ENCODE measurements at places on chromosomes 16 and 17.

DNA sequence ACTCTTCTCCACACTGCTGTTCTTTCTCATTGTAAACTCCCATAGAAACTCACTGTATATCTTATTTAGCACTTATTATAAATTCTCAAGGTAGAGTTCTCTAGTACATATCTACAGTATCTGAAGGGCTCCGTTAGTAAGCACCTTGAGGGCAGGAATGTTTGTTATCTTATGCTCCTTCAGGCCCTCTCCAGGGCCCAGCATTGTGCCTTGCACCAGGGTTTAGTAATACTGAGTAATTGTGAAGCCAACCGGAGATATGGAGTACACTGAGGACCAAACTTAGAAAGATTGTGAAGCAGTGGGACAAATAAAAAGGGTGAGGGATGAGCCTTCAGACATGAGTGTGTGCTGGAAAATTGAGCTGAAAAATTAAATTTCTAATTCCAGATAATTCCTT lies 26.4 kb downstream of the RNF43 start:
- DNase-seq: no peak

- no peak for DNase-seq
Observed at GRCh38 chr17:47099451-47099986, 89.6 kb downstream of the CDC27 start.

- DNase-seq: no peak
Observed at GRCh38 chr17:4534515-4534914, 20.7 kb downstream of the MYBBP1A start.

DNA sequence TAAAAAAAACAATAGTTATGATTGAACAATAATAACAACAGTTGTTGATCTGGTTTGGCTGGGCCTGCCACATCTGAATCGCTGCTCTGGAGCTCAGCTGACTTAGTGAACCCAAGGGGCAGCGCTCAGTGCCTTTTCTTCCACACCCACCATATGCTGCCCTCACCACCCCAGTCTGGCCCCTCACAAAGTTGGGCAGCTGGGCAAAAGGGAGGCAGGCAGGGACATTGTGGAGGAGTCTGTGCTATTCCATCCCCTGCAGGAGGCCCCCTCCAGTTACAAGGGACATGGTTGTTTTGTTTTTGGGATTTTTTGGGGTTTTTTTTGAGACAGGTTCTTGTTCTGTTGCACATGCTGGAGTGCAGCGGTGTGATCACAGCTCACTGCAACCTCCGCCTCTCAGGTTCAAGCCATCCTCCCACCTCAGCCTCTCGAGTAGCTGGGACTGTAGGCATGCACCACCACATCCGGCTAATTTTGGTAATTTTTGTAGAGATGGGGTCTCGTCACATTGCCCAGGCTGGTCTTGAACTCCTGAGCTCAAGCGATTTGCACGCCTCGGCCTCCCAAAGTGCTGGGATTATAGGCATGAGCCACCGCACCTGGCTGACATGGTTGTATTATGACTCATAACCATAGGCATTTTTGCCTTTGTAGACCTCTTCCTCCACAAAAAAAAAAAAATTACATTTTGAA lies 8.6 kb upstream of the PECAM1 start:
- no peak for DNase-seq

- no peak for DNase-seq
Observed at GRCh38 chr16:82987767-82988166, 361.0 kb downstream of the CDH13 start.

DNA sequence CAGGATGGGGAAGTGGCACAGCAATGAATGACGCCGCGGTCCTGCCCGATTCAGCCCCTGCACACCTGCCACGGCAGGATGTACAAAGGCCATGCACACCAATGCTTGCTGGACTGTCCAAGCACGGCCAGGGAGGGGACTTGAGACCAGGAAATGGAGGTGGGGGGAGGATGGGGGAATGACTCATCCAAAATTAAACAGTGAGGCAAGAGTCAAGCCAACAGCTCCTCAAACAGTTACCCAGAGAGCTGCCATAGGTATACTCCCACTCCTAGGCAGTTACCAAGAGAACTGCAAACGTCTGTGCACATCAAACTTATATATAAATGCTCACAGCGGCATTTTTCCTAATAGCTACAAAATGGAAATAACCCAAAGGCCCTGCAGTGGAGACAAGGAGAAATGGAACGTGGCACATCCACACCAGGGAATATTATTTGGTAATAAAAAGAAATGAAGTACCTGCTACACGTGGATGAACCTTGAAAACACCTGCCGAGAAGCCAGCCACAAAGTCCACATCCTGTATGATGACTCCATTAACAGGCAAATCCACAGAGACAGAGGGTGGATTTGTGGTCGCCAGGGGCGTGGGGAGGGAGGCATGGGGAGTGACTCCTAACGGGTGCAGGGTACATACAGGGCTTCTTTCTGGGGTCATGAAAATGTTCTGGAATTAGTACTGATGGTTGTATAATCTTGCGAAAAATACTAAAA lies 54.1 kb downstream of the VAC14 start:
- peak; percentile 24 for DNase-seq

- DNase-seq: no peak
Observed at GRCh38 chr17:15119968-15120367, 145.2 kb downstream of the PMP22 start.

DNA sequence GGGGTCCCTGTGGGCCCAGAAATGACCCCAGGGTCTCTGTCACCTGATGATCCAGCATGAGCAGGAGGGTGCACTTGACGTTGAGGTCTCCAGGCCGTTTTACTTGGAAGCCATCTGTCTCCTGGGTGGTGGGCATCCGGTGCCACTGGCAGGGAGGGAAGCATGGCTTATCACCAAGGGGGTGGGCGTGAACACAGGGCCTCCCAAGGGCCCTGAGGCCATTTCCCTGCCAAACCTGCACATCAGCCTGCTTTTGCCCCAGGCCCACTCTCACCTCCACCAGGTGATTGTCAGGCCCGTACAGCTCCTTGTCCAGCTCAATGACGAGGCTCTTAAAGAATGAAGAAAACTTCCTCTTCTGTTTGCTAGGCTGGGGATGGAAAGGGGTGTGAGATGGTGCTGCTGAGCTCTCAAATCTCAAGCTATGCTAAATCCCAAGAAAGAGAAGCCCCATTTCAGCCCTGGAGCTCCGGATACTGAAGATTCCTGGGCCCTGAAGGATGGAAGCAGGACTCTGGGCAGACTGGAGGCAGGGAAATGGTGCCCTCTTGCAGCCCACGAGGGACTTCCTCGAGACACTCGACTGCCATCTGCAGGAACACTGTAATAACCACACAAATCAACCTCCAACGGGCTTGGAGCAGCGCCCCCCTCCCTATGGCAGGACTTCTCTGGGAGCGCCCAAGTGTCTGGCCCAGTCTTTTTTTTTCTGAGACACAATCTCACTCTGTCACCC lies 7.1 kb upstream of the FTSJ3 start:
- peak; percentile 64 for DNase-seq

DNA sequence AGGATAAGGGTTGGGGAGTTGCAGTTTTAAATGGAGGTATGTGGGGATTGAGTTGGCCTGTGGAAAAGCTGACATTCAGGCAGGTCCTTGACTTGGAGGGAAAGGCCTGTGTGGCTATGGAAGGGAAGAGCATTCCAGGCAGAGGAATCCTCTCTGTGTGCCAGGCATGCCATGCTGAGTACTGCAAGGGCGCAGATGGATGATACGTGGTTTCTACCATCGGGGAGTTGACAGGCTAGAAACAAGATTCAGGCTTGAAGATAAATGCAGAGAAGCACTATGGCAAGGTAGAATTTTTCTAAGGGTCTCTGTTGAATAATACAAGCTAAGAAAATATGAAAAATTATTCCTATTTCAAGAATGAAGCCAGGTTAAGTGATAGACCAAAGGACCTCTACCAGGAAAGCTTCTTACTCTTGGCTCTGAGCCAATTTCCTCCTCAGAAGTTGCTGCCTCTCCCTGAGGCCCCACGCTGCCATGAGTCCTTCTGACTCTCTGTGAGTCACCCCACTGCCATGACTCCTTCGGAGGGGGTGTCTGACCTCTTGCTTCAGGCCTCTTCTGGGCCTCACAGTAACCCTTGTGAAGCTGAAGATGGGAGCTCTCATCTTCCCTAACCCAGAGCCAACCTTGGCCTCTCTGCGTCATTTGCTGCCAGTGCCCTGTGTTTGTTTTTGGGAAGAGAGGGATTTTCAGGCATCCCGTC lies 75.8 kb downstream of the WNT3 start:
- DNase-seq: no peak

DNA sequence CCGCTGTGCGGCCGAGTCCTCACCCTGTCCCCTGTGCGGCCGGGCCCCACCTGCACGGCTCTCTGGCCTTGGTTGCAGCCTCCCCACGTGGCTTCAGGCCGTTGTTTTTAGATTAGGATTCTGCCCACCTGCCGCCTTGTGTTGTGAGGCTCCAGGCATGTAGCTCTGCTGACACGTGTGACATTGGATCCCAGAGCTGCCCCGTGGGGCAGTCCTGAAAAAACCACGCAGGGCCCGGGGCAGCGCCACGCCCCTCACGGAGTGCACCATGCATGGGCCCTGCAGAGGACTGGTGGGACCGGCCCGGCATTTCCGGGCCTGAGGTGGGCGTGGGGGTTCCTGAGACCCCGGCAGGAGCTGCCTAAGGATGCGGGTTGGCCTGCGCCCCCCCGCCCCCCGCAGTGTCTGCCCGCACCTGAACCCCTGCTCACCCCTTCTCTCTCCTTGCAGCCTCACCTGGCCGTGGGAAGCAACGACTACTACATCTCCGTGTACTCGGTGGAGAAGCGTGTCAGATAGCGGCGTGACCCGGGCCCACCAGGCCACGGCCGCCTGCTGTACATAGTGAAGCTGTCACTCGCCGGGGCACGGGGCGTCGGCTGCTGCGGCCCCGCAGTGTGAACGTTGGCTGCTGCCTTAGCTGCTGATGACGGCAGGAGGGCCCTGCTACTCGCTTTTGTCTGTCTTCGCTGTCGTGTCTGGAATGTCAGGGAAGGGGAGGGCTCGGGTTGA lies 27.7 kb upstream of the CHMP6 start:
- DNase-seq: no peak

GRCh38 chr16:47715442-47716083 lies 254.4 kb downstream of the PHKB start:
- no peak for DNase-seq

DNA sequence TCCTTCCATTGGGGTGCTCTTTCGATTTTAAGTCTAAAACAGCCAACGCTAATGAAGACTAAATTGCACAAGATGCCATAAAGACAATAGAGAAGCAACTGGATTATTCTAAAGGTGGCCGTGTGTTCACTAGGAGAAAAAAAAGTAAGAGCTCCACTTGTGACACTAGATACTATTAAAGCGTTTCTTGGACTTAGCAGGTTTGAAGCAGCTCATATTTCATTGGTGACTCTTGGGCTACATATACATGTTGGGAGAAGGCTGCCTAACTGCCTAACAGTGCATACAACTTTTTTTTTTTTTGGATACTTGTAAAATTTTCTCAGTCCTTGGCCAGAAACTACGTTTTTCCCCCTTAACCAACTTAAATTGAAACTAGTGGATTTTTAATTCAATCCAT lies 111.8 kb upstream of the NOG start:
- DNase-seq: no peak

- no peak for DNase-seq
Observed at GRCh38 chr16:87918338-87918737, 18.0 kb downstream of the CA5A start.

DNA sequence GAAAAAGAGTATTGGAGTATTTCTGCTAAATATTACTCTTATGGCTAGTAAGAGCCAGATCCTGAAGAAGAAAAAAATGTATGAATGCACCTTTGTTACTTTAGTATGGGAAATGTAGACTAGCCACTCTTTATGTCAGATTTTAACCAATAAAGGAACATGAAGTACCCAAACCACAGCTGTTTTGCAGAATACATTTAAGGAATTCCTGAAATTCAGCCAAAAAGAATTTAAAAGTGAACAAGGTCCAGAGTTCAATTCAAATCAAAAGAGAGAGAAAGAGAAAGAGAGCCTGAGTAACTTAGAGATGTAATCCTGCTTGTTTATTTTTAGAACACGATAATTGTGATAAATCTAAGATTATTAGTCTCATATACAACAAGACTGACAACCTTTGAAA lies 1.2 kb downstream of the KCNJ16 start:
- no peak for DNase-seq

DNA sequence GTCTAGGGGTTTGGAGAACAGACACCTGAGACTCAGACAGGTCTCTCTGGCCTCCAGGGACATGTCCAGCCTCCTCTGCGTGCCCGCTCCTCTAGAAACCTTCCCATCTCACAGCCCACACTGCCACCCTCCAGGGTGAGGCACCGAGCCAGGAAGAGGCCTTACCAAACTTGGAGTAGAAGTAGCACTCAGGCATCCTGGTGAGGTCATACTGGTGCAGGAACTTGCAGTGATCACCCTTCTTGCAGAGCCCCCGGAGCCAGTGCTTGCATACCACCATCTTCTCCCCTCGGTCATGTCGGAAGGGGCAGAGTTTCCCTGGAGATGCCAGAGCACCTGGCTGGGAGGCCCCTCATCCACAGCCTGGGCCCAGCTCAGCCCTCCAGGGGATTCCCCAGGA lies 4.2 kb downstream of the CPSF4L start:
- DNase-seq: no peak

DNA sequence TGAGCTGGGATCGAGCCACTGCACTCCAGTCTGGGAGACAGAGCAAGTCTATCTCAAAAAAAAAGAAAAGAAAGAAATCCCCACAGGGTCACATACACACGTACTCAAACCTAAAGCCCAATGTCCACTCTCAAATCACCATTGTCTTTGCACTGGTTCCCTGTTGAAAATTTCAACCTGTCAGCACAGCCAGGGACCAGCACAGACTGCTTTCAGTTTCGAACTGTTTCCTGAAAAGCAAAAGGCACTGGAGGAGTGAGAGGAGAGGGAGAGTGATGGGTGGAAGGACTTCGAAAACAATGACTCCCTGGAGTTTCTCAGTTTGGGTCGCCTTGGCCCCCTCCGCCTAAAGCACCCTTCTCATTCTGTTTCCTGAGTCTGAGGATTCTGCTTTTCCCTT lies 9.0 kb upstream of the CD300C start:
- no peak for DNase-seq

DNA sequence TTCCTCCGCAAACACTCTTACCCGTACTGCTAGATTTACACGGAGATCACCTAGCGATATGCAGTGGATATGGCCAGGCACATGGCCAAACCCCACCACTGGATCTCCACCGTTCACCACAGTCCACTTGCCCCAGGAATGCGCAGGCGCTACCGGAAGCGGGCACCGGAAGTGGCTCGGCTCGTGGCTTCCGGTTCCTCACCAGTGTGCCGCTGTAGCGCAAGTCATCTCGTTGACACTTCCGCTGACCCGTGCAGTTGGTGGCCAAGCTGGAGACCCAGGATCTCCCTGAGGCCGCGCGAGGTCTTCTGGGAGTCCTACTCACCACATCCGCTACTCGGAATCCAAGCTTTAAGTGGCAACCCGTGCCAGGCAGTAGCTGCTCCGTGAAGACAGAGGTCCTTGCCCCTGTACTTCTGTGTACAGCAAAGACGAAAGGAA lies 11.5 kb downstream of the ZNF597 start:
- DNase-seq: peak; percentile 56

- no peak for DNase-seq
Observed at GRCh38 chr16:10103700-10104099, 78.5 kb downstream of the GRIN2A start.

Measured in GF-D8 (cell line).